Memory B cell (primary cell): ENCODE measurements at places on chromosomes 11 and 22.

DNA sequence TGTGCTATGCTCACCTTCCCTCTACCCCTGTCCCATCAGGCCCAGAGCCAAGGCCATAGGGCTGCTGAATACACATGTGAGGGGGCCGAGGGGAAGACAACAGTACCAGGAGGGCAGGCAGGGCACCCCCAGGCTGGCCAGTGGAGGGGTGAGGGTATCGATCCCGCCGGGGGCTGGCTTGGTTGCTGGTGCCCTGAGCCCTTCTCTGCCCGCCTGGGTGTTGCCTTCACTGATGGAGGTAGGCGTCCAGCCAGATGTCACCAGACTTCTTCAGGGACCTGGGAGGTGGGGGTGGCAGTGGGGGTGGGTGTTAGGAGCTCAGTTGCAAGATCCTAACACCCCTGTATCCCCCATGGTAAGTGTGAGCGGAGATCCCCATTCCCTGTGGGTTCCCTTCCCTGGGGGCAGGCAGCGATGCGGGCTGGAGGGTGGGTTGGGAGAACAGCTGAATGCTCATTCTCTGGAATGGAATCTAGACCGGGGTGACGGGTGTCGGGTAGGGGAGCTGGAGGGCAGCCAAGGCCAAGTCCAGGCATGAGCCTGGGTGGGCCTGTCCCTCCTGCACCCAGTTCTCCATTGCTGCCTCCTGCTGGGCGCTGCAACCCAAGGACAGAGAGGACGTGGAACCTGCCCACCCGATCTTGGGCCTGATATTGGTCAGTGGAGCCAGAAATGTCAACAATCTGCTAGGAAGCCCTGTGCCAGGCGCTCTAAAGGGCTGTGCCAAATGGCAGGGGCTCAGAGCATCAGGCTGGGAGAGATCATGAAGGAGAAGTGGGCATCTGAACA is 17.6 kb downstream of the FADS3 start:
- no peak for DNase-seq

DNA sequence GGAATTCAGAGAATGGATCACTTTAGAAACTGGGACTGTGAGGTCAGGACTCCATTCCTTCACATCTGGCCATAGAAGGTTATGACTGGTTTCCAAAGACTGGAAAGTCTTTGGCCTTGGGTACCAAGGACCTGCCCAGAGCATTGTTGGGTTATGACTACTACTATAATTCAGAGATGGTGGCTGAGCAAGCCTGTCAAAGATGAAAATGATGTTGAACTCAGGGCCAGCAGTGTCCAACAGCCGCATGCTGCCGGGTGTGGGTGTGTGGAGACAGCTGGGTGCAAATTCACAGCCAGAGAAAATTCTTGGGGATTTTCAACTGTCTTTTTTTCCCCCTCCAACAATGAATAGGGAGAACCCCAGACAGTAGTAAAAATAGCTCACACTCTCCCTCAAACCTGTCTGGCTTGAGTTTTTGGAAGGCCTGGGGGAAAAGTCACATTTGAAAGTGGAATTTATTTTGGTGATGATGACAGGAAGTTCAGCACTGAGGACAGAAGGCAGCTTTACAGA is 166.8 kb upstream of the NCAM1 start:
- no peak for DNase-seq

GRCh38 chr22:32781695-32782094 is 19.8 kb upstream of the TIMP3 start:
- no peak for DNase-seq

GRCh38 chr22:23098230-23098705 is 27.9 kb downstream of the GNAZ start:
- no peak for DNase-seq

DNA sequence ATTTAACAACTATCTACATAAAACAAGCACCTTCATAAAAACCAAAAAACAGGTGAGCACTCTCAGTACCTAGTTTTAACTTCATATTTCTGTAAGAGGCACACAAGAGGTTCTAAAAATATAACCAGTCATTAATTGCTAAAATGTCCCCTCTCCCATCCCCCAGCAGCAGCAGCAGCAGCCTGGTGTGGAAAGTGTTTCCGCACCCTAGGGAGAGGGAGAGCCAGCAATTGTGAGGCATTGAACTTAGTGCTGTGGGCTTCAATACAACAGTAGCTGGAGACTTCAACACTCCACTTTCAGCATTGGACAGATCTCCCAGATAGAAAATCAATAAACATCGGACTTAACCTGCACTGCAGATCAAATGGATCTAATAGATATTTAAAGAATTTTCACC is 1158.5 kb downstream of the JRKL start:
- DNase-seq: no peak

DNA sequence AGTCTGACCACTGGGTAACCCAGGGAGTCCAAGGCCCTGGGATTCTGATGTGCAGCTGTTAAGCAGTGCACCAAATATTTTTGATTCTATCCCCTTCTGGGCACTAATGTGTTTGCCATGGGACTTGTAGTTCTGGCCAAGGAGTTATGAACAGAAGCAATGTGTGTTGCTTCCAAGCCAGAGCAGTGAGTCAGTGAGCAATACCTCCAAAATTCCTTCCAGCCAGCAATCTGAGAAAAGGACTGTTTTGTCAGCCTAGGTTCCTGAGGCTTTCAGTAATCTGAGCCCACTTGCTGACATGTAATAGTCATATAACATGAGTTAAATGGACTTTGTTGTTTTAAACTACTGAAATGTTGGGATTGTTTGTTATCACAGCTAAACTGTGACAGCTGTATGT is 311.4 kb downstream of the NELL1 start:
- DNase-seq: no peak

DNA sequence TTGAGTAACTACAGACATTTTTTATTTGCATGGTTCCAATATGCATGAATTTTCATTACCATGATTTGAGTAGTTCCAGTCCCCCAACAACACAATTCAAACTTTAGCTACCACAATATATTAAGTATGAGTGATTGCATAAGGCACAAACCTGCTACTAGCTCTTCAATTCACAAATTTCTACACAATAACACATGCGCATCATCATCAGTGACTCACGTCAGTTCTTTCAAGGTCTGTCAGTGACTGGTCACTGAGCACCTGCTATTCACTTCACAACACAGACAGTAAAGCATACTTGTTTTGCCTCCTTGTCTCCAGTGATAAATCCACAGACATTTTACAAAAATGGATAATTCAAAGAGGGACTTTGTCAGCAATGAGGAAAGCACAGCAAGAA is 435.1 kb upstream of the CCDC90B start:
- no peak for DNase-seq

DNA sequence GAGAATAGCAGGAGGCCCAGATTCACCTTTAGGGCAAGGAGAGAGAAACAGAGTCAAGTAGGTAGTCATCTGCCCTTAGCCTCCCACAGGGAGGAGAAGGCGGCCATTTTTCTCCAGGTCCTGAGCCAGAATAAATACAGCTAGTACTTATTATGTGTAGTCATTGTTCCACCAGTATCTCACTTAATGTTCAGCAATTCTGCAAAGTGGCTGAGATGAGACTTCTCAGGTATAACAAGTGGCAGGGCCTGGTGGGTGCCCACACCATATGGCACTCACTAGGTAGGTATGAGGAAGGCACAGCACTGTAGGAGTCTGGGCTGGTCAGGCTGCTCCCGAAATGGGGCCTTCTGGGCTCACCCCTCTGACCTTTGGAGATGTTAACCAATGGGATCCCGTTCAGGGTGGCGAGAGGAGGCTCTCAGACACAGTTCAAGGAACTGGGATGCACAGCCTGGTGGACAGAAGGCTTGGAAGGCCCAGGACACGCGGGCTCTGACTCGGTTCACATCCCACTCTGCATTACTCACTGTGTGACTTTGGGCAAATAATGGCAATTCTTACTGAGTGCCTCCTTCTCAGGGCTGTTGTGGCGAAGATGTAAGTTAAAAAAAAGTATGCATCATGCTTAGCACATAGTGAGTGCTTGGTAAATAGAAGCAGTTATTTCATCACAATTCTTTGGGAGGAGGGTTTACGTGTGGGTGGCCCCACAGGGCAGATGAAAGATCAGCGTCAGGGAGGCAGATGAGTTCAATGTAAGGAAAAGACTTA is 25.1 kb downstream of the RTN4RL2 start:
- DNase-seq: no peak
